Stimulated activated CD8-positive, alpha-beta memory T cell treated with anti-CD3 and anti-CD28 coated beads, Interleukin-4, amount 100 ng/mL, for 1 hour (primary cell): ENCODE measurements at places on chromosomes 12 and 14.

DNA sequence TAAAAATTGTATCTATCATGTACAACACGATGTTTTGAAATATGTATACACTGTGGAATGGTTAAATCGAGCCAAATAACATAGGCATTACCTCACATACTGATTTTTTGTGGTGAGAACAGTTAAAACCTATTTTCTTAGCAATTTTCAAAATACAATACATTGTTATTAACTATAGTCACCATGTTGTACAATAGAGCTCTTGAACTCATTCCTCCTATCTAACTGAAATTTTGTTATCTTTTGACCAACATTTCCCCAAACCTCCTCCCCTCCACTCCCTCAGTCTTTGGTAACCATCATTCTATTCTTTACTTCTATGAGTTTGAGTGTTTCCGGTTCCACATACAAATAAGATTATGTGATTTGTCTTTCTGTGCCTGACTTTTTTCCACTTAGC, 6.8 kb upstream of the SLC38A2 start:
- DNase-seq, result no peak

DNA sequence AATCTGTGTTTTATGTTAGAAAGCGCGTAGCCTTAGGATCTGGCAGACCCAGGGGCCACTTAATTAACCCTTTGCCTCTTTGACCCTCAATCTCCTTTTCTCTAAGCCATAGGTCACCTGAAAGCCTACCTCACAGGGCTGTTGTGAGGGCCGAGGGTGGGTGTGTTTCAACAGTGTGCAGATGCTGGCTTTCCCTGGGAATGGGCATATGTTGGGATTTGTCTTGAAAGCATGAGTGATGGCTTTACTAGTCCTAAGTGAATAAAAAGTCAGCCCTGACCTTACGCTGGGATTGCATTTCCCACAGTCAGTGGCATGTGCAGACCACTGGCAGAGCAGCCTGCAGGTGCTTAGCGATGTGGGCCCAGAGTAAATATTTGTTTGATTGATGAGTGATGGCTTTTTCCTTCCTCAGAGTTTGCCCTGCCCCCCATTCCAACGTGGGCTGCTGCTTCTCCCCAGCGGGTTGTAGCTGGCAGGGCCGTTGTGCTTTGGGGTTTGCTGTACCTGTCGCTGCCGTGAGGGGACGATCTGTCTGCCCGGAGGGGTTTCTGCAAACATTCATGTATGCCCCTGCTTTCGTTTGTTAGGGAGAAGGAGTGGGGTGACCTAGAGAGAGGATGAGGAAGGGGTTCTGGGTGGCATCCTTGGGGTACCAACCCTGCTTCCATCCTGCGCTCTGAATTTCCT, 31.5 kb downstream of the MEG3 start:
- DNase-seq, result no peak

DNA sequence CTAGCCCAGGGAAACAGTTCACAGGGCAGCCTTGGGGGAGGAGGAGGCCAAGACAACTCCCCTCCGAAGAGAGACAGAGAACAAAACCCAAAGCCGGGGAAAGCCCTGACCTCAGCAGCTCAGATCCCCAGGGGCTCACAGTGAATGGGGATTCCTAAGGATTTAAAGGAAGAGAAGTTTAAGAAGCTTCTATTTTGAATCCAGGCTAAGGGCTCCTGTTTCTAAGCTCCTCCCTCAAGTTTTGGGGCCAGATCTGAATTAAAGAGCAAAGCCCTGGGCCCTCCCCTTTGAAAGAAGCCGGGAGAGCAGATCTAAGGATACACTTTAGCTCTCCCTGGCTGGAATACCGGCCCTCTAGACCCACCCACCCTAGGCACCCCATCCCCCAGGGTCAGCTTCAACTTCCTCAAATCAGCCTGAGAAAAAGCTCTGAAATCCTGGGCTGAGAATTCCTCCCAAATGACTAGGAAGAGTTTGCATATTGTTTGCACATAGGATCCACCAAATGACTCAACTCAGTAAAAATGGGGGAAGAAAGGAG, 3.9 kb downstream of the KDM2B start:
- DNase-seq, result no peak

- no peak for DNase-seq
Measured at GRCh38 chr12:104605685-104606084, 148.9 kb downstream of the CHST11 start.

- DNase-seq, result no peak
Measured at GRCh38 chr12:111359231-111359913, 9.5 kb downstream of the PHETA1 start.

DNA sequence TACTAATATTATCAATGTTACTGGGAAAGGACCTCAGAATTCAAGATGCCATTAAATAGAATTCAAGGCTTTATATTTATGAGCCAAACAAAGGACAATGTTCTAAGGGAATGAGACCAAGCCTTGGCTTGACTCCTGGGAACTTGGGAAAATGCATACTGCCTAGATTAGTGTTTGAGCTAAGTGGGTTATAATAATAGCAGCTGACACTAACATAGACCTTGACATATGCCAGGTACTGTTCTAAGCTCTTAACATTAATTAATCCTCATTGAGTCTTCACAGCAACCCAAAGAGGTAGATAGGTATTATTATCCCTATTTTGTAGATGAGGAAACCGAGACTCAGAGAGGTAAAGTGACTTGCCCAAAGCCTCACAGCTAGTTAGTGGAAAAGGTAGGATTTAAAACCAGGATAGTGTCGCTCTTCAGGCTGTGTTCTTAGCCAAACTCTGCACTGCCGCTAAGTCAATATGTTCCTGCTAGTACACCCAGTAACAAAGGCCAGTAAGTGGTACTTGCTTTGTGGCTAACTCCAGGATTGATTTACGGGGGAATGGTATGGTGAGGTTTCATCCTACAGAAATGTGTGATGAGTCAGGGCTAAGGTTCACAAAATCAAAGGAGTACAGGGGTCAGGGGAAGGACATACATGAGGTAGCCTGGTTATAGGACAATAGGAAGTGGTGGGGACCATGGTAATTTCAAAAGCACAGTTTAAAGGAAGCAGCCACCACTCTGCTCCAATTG, 35.8 kb upstream of the PRKAB1 start:
- no peak for DNase-seq

- no peak for DNase-seq
Measured at GRCh38 chr12:132049876-132050275, 94.2 kb downstream of the DDX51 start.

GRCh38 chr12:31020385-31021166, 53.1 kb upstream of the DDX11 start:
- no peak for DNase-seq
